Retinal pigment epithelial cell (primary cell): ENCODE measurements at places on chromosomes 6 and 20.
A peak's percentile ranks its signal among the peaks of the same experiment; 100 is the strongest.

DNA sequence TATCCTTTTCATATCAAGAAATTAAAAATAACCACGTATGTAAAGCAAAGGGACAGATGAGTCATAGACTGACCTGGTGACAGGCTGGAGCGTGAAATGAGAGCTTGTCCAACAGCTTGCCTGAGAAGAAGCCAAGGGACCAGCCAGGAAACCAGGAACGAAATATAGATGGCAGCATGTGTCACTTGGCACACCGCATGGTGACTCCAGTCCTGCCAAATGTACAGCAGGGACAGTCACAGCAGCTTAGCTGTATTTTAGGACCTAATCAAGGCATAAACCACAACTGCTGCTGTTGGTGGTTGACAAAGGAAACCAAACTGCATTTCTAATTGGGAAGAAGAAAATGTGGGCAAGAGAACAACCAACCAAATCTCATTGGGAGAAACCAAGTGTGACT lies 755.0 kb downstream of the TFAP2A start:
- no peak for DNase-seq

DNA sequence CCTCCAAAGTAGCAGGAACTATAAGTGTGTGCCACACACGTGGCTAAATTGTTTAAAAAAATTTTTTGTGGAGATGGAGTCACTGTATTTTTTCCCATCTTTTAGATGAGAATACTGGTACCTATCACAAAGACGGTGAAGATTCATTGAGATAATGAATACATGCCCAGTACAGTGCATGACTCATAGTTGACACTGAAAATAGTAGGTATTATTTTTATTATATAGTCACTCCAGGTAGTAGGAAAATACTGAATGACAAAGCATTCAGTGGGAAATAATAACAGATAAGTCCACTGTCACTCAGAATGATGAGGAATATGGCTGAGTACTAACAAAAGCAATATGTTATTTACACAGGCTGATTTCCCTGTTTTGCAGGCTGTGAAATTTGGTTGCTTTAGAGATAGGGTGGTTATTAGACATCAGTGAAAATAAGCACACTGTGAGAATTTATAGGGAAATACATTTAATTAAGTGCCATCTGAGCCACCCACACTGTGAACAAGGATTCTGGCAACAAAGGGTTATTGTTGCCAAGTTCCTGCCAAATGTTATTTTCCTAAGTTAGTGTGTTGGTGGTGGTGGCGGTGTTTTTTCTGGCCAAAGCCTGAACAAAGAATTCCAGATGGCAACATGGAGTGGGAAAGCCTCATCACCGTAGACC lies 129.8 kb upstream of the FOXQ1 start:
- DNase-seq, result no peak

DNA sequence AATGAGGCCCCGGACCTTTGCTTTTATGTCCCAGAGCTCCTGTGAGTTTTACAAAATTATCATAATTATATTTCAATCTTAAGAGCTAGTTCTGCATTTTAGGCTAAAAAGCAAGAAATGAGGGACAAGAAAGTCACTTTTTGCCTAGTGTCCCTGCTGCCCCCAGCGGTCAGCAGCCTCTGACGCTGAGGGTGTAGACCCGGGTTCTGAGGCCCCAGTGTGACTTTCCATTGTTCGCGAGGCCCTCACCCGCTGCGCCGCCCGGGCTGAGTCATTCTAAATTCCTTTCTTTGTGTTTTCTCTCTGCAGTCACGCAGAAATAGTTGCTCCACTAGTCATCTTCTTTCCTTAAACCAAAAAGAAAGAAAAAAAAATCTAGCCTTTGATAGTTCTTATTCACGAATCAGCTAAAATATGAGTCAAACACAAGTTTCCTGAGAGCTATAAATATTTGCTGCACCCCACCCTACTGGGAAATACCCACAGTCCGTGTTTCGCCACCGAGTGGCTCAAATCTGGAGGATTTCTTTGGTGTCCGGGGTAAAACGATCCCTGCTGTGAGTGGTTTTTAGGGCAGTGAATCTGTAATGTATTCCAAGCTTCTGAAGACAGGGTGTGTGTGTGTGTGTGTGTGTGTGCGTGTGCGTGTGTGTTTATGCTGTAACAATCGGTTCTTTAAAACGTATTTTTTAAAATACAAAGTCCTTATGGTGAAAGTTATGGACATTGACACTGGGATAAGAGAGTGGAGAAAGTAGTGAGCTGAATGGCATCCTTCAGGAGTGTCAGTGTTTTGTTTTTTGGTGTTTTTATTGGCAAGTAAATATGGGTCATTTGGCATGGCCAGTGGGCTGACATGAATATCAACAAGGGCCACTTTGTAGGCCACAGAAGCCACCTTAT lies 59.7 kb upstream of the EEF1A1 start:
- DNase-seq, result peak; percentile 93

GRCh38 chr20:55173601-55174000 lies 698.2 kb downstream of the DOK5 start:
- DNase-seq, result no peak

DNA sequence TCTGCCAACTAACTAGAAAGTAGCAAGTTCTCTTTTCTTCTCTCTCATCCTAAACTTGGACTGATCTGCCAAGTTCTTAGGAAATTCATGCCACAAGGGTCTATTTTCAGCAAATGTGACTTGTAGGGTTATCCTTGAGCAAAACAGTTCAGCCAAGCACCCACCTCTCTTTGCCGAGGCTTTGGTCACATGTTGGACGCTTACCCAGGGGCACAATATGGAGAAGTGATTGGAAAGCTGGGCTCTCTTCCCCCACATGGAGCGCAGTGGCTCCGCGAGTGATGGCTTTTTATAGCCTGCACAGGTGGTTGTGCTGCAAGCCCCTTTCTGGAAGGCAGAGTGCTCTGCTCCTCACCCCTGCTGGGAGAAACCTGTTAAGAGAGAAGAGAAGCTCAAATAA lies 47.7 kb upstream of the FNDC1 start:
- no peak for DNase-seq

GRCh38 chr20:62391165-62392076 lies 4.5 kb downstream of the RPS21 start:
- DNase-seq, result no peak

DNA sequence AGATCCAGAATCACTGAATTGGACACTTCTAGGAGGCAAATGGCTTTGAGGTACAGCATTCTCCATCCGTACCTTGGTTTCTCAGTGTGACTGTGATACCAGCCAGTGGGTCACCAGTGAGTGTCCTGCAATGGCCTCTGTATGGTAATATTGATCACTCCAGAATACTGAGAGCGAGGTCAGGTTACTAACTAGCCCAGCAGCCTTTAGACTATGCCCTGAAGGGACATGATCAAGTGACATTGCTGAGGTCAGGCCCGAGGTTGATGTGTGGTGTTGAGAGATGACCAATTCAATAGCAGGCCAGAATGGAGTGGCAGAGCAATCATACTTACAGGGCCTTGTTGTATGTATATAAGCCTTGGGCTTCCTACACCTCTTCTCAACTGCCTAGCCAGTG lies 476.0 kb downstream of the KHDRBS2 start:
- DNase-seq, result no peak

- DNase-seq, result no peak
Measured at GRCh38 chr6:16922282-16922681, 161.0 kb upstream of the ATXN1 start.

DNA sequence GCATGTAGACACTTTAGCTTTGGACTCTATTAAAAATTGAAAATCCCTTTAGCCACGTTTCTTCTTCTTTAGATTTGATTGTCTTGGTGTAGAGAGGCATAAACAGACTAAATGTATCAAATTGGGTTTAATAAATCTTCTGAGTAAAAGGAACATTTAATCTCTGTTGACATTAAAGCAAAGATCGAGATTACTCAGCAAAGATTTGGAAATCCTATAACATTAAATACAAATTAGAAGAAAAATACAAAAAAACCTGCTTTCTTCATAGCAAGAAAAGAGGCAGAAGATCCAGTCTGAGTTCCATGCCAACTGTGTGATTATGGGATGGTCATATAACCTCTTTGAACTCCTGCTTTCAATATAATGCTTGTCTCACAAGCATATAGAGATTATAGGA lies 172.3 kb downstream of the GJA1 start:
- DNase-seq, result no peak

GRCh38 chr6:142728364-142728763 lies 216.6 kb downstream of the HIVEP2 start:
- no peak for DNase-seq

DNA sequence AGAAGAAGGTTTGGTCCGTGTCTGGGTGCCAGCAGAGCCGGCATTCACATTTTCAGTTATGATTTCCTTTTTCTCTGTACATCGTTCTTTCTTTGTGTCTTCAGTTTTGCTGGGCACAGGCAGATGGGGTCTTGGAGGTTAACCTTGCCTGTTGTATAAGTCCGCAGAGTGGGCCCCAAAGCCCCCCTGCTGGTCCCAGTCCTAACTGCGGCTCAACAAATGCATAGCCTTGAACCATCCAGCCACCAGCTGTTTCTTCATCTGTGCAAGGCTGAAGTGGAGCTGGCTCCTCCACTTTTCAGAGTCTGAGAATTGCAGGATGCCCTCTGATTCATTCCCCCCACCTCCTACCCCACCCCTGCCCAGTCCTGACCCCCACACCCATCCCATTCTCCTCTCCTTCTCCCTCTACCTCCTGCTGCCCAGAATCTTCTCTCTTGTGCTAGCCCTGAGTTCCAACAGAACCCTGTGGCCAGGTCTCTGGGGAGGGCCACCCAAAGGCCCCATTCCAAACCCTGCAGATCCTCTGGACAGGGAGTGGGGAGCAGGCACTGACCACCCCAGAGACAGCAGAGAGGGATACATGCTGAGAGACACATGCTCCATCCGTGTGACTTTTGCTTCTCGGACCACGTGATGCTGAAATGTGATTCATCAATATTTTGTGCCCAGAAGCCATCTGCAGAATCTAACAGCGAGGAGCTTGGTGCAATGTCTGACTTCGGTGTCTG lies 386.5 kb upstream of the SULF2 start:
- DNase-seq, result no peak

GRCh38 chr6:169963581-169964297 lies 212.3 kb downstream of the ERMARD start:
- DNase-seq, result no peak

GRCh38 chr6:117548797-117549301 lies 53.5 kb downstream of the GOPC start:
- peak; percentile 45 for DNase-seq

DNA sequence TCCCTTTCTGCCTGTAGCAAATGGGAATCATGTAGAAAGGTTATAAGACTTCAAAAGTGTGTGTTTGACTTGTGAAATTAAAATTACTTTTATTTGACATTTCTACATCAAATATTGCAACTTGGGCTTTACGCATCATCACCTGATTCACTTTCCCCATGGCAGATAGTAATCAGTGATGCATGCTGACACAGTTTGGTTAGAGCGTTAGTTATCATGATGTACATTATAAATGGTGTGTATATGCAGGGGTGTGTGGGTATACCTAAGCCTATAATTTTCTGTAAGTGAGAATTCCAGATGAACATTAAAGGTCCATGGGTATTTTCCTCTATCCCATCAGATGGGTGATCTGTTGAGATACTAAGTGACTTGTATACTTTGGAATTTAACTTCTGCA lies 141.5 kb downstream of the KLHL32 start:
- DNase-seq, result no peak

DNA sequence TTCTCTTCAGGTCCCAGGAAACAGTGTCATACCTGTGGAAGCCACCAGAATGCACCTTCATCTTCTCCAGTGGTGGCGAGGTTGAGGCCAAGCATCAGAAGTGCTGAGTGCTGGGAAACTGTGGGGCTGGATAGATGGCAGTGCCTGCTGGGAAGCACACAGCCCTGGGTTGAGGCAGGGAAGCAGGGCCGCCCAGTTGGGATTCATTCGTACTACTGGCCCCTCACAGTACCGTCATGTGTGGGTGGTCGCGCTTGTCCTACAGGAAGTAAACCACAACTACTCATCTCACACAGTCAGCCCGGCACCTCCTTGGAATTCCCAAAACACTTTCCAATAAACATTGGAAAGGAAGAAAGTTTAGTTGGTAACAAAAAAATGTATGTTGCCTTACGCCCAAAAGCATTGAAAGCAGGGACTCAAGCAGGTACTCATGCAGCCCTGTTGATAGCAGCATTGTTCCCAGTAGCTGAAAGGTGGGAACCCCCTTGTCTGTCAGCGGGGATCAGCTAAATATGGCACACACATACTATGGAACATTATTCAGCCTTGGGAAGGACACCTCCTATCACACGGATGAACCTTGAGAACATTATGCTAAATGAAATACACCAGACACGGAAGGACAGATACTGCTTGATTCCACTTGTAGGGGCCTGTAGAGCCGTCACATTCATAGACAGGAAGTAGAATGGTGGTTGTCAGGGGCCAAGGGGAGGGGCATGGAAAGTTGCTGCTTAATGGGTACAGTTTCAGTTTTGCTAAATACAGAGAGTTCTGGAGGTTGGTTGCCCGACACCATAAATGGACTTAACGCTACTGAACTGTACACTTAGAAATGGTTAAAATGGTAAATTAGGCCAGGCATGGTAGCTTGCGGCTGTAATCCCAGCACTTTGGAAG lies 162.7 kb downstream of the MTHFD1L start:
- DNase-seq, result no peak

DNA sequence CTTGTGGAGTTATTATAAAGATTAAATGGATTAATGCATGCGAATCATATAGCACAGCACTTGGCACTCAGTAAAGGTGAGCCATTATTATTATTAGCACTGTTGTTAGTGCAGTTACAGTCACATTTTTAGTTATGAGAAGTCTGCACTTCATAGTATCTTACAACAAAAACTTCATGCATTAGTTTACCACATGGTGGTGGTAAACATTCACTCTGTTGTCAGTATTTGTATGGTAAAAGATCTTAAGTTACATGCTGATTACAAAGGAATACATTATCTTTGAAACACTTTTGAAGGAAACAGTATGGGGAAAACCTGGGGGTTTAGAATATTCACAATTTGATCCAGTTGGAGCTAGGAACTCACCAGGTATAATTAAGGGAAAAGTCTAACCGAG lies 20.8 kb downstream of the TMEM14A start:
- no peak for DNase-seq

DNA sequence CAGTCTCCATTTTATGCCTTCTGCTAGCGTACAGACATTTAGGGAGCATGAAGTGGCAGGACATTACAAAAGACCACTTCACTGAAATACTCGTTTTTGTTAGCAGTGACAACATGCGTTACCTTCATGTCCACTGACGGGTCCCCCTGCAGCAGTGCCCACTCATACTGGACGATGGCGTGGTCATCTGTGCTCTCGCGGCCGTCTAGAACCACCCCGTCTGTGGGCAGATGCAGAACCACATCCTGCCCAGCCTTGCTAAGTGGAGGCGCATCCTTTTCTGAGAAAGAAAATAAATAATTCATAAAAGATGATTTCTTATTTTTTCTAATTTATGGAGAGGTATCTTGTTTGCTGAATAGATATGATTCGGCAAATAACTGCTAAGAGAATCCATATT lies 11.3 kb downstream of the LRP11 start:
- DNase-seq, result no peak

- no peak for DNase-seq
Measured at GRCh38 chr6:168128631-168129291, 49.7 kb upstream of the FRMD1 start.

- DNase-seq, result no peak
Measured at GRCh38 chr20:23058240-23058639, 8.8 kb upstream of the THBD start.
